Stimulated activated CD8-positive, alpha-beta memory T cell treated with anti-CD3 and anti-CD28 coated beads, Interleukin-4, amount 100 ng/mL, for 4 hours (primary cell): ENCODE measurements at places on chromosomes 5 and 9.

DNA sequence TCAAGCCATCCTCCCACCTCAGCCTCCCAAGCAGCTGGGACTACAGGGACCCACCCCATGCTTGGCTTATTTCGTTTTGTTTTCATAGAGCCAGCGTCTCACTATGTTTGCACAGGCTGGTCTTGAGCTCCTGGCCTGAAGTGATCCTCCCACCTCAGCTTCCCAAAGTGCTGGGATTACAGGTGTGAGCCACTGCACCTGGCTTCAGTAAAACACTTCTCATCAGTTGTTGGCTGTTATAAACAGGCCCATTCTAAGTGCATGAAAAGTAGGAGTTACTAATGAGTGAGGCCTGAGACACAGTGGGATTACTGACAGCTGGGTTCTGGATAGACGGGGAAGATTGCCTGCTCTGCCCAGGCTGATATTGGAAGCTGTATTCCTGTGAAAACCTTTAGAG is 3.5 kb downstream of the CRB2 start:
- DNase-seq = no peak

DNA sequence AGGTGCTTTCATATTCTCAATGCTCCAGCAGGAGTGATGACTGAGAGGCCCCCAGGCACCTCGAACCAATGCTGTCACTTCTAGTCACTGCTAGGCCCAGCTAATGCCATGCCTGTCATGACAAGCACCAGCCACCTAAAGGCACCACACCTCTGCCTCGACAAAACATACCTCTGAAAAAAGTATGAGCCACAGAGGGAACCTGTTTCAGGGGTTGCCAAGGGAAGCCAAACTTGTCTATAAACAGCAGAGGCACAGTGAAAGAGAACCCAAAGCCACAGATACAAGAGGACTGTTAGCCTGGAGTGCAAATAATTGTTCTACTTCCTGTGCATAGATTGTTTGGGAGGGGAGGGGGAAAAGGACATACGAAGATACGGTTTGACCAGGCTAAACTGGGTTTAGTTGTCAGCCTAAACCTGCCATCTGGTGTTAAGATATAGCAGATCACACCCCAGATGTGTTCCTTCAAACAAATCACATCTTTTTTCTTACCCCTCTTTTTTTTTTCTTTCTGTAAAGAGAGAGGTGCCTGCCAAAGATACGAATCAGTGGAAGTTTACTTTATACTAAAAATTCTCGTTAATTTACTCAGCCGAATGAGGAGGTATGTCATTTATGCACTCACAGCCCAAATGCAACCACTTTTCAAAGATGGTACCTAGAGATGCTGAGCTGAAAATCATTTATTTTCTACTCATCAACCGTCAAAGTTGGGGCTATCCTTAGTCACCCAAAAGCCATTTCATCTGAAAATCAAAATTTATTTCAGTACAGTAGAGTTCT is 45.7 kb downstream of the BNC2 start:
- no peak for DNase-seq

- no peak for DNase-seq
Observed at GRCh38 chr9:20209391-20210340, 412.6 kb downstream of the MLLT3 start.

GRCh38 chr9:124790801-124791505 is 14.0 kb downstream of the OLFML2A start:
- no peak for DNase-seq

DNA sequence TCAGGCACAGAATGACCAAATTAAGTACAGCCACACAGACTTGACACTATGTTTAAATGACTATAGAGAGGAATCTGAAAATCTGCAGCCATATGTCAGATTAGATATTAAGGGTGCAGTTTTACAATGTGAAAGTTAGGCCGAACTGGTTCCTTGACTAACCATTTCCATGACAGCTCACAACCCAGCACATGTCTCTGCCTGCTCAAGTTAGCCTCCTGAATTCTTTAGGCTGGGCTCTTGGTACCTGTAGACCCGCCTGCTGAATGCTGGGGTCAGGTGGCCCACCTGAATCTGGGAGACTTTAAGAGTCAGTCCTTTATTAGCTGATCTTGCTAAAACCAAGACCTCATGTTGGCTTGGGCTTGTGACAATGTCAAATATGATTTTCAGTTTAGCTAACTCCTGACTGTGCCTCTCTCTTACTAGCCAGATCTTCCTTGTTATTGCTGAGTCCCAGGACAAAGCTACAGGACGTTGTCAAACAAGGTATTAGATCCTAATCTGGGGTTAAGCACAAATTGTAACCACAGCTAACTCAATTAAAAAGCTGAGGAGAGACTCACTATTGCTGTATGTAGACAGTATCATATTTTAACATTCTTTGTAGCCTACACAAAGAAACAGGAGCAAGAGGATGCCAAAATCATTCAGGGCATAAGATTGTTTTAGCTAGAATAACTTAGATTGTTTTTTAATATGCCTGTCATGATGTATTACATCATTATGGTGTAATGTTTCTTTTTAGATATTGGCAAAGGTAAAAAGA is 490.9 kb downstream of the SEMA5A start:
- no peak for DNase-seq

DNA sequence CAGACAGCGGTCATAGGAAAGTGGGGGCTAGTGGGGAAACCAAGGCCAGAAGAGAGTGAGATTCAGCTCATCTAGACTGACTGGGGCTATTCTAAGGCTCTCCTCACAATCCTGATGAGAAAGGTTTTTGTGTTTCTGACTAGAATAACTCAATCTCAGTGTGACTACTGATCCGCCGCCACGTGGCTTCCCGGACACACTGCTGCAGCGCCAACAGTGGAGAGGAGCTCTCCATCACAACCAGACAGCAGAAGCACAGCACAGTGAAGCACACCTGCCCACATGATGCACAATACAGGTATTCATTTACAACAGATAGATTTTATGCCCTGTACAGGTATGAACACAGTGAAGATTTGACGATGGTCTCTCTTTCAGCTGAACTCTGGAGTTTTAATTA is 25.4 kb downstream of the NREP start:
- DNase-seq = no peak

- DNase-seq = no peak
Observed at GRCh38 chr5:141623186-141623585, 4.4 kb upstream of the DIAPH1 start.

- no peak for DNase-seq
Observed at GRCh38 chr5:133147411-133147810, 95.6 kb downstream of the HSPA4 start.

GRCh38 chr9:3528451-3528850 is 2.6 kb upstream of the RFX3 start:
- DNase-seq = peak; percentile 28

- no peak for DNase-seq
Observed at GRCh38 chr5:150000990-150001659, 586 bp downstream of the HMGXB3 start.

DNA sequence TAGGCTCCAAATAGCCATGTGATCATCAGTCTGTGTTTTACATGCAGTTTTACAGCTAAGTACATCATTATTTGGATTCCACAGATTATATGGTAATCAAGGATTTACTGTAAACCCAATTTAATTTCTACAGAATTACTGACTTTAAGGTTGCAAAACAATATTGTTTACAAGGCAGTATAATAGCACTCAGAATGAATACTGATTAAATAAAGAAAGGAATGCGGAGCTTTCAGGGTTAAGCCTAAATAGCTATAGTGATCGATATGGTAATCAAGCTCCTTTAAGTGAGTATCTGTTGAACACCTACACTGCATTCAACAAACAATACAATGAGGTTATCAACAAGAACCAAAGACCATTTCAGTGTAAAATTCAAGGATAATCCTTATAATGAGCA is 64.3 kb downstream of the DMAC1 start:
- no peak for DNase-seq

DNA sequence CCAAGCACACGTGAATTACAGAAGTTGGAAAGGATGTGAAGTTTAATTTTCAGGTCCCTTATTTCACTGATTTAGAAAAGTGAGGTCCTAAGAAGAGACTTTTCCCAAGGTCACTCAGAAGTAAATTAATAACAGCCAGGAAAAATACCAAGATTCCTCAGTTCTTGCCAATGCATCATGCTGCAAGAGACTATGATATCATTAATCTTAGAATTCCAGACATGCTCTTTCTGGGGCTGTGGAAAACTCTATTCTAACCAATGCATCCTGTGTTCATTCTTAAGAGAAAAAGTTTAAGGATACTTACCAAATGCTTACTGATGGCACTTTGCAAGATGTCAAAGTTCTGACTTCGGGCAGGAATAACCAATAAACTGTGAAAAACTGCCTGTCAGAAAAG is 42.8 kb downstream of the TEX10 start:
- DNase-seq = no peak

DNA sequence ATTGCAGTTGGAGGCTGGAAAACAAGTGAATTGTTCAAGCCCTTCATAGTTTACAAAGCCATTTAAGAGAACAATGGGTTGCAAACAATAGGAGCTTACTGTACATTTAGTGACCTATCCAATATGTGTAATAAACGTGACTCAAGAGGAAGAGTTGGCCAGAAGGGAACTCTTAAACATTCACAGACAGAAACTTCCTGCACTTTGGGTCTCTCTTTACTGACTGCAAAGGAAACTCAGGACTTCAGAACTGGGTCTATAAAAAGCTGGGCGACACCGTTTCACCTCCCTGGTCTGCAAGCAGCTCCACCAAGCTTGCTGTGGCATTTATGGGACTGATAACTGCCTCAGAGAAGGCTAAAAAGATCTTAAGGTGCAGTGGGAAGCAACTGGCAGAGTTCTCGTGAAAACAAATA is 48.7 kb upstream of the SPATA31D4 start:
- DNase-seq = no peak

DNA sequence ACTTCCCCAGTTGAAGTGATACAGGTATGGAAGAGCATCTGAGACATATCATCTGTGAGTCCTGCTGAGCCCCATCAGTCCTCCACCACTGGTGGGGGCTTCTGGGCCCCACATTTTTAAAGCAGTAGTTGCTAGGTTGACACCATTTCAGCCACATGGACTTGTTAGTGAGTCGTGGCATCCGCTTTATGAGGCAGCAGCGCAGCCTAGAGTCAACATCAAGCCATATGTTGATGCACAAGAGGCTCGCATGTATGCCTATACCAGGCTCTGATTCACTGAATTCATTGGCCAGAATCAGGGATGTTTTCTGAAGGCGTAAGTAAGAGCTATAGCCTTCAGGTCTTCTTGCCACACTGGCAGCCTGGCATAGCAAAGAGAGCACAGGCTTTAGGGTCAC is 26.8 kb downstream of the ZNF346 start:
- DNase-seq = no peak

DNA sequence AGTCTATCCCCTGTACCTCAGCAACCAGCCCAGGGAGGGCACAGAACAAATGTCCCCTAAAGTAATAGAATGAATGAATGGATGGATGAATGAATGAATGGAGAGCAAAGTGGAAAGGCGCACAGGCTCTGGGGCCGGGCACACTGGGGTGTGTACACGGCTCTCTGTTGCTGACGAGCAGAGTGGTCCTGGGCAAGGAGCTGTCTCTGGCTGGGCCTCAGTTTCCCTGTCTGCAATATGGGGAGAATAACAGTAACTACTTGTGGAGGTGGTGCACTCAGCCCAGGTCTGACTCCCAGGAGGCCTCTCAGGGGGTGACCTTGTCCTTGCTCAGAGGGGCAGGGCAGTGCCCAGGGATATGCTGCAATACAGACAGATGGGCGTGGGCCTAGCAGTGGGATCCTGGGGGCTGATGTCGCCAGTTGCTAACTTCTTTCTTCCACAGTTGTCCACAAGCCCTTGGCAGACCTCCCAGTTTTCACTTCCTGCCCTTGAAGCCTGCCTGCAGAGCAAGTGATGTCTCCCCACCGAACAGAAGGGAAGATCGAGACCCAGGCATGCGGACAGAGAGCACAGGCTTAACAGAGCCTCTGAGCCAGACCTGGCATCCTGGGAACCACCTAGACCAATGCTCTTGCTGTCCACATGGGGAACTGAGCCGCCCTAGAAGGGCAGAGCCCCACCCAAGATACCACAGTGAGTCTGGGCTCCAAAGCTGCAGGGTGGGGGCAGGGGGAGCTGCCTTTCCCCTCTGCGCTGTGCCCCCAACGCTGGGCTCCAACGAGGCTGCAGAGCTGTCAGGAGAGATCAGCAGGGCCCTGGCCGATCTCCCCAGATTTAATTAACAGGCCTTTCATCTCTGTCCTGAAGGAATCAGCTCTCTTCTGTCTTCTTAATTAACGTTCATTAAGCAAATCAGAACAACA is 13.6 kb upstream of the LAMC3 start:
- DNase-seq = no peak
